ENCODE measurements at places on chromosomes 16 and 17. TPM values are rescaled to one million over a fixed set of nuclear protein-coding genes. Genes with fewer than 3 reads are reported as not detected.

GRCh38 chr16:11326084-11326736 is 19.0 kb upstream of the RMI2 start:
- no peak overlapping the region for H3K4me3 ChIP-seq
- no peak for DNase-seq
- no peak overlapping the region for H3K27ac ChIP-seq
- no peaks in the 10 kb centered on the region for H3K36me3 ChIP-seq

GRCh38 chr16:23182679-23183542 is at the start of gene SCNN1G:
TSS of gene SCNN1G (plus strand) at chr16:23182745. CDS start at chr16:23186272, 3,527 bp downstream.
- peaks cover 6% of the 10 kb centered on the region for H3K27me3 ChIP-seq
- H3K4me3 ChIP-seq = no peak within 1 kb of the TSS
- no peaks in the 10 kb centered on the region for H3K36me3 ChIP-seq
- no peak for DNase-seq

PLK1 gene
- total RNA-seq = 3.3 TPM

GRCh38 chr17:49434821-49435670 is 20.4 kb upstream of the PHB1 start:
- H3K4me3 ChIP-seq = no peak overlapping the region
- no peak for DNase-seq
- no peaks in the 10 kb centered on the region for H3K27me3 ChIP-seq
- H3K36me3 ChIP-seq = no peaks in the 10 kb centered on the region
- no peak overlapping the region for H3K27ac ChIP-seq

FBXO39 gene
- total RNA-seq = not detected

BRD7 gene
- total RNA-seq = 28.0 TPM

IL32 gene
- total RNA-seq = 52.9 TPM

PTX4 gene
- not detected for total RNA-seq

DNA sequence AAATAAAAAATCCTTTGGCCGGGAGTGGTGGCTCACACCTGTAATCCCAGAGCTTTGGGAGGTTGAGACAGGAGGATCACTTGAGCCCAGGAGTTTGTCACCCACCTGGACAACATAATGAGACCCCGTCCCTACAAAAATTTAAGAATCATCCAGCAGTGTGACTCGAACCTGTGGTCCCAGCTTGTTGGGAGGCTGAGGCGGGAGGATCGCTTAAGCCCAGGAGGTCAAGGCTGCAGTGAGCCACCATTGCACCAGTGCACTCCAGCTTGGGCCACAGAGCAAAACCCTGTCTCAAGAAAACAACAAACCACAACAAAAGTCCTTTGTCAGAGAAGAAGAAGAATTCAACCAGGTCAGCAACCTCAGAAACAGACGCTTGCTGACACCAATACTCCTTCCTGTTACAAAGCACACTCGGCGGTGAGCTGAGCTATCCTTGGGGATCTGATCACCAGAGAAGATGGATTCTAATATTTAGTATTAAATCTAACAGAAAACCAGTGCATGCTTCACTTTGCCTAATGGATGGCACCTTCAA is 12.9 kb upstream of the PVALEF start:
- H3K36me3 ChIP-seq = no peaks in the 10 kb centered on the region
- no peak for DNase-seq
- no peak overlapping the region for H3K4me3 ChIP-seq

GRCh38 chr16:65697521-65697920 is 575.7 kb upstream of the CDH11 start:
- H3K27me3 ChIP-seq = no peaks in the 10 kb centered on the region
- H3K4me1 ChIP-seq = no peaks in the 10 kb centered on the region

MC1R gene
- total RNA-seq = 0.63 TPM

DNA sequence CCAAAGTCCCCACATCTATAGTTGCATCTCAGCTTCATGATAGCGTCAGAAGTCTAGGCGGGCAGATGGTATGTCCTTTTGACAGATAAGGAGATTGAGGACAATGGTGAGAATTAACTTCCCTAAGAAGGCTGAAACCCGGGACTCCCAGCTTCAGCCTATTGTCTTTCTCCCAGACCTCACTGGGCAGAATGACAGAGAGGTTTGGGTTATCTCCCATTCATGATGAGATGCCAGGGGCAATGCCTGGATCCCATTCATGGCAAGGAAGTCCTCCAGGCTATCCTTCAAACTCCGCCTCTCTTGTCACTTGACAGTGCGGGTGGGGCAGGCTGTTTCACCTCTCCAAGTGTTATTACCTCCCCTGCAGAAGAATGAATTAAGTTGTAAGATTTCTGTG is 100.3 kb downstream of the IRX5 start:
- no peaks in the 10 kb centered on the region for H3K4me1 ChIP-seq
- no peaks in the 10 kb centered on the region for H3K36me3 ChIP-seq
- no peak for DNase-seq
- no peak overlapping the region for H3K4me3 ChIP-seq
- H3K27me3 ChIP-seq = no peaks in the 10 kb centered on the region
- H3K27ac ChIP-seq = no peak overlapping the region

SYT17 gene
- 0.22 TPM for total RNA-seq

GRCh38 chr16:69107316-69107962 is 2.0 kb downstream of the HAS3 start:
- H3K4me1 ChIP-seq = peaks cover 31% of the 10 kb centered on the region
- no peaks in the 10 kb centered on the region for H3K27me3 ChIP-seq

GSDMA gene
- total RNA-seq = not detected

DNA sequence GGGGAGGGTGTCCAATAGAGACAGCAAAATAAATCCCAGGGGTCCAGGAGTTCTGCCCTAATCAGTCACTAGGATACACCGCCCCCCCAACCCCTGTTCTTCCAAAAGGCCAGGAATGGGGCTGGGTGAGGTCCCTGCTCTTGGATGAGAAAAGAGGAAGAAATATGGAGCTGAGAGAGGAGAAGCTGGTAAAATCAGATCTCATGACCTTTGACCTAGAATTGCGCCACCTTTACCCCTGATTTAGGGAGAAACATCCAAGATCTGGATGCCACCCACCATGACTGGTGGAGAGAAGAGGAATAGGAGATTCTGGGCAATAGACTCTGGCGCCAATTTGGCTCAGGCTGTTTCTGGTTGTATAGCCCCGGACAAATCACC is 707 bp upstream of the CACNB1 start:
- no peaks in the 10 kb centered on the region for H3K4me1 ChIP-seq
- H3K4me3 ChIP-seq = peak overlapping the region; percentile 82
- no peak for DNase-seq
- no peaks in the 10 kb centered on the region for H3K27me3 ChIP-seq
- peaks cover 20% of the 10 kb centered on the region for H3K36me3 ChIP-seq

- no peaks in the 10 kb centered on the region for H3K27me3 ChIP-seq
- peak; percentile 91 for DNase-seq
- H3K27ac ChIP-seq = no peak overlapping the region
- H3K4me3 ChIP-seq = no peak overlapping the region
- H3K4me1 ChIP-seq = peaks cover 6% of the 10 kb centered on the region
- H3K36me3 ChIP-seq = no peaks in the 10 kb centered on the region
These were observed 55.1 kb upstream of the CCL2 start for GRCh38 chr17:34199932-34200534.

DNA sequence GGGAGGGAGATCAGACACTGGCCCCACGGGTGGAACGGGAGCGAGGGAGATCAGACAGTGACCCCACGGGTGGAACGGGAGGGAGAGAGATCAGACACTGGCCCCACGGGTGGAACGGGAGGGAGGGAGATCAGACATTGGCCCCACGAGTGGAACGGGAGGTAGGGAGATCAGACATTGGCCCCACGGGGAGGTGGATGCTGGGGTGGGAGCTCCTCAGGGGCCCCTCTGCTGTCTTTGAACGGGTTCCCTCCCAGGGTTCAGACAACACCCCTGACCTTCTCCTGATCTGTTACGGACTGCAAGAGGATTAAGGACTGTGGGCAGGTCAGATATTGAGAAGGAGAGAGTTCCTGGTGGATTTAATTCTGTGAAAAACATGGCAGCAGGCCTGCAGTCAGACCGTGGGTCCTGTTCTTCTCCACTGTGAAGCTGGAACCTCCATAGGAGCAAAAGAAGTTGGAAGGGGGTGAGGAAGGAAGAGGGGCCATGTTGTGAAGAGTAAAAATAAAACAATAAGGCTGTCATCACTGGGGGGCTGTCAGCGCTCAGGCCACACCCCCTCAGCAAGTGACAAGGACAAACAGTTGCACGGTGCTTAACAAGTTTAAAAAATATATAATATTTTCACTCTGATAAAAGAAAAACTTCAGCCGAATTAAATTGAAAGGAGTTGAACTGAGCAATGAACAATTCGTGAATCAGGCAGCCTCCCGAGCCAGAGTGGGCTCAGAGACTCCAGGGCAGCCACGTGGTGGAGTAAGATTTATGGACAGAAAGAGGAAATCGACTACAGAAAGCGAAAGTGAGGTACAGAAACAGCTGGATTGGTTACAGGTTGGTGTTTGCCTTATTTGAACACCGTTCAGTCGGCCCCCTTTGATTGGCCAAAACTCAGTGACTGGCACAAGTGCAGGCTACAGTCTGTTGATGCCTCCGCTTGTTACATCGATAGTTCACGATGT is 348.7 kb upstream of the TNRC6C start:
- H3K4me3 ChIP-seq = no peak overlapping the region
- H3K36me3 ChIP-seq = no peaks in the 10 kb centered on the region
- no peaks in the 10 kb centered on the region for H3K27me3 ChIP-seq

- DNase-seq = no peak
- no peak overlapping the region for H3K27ac ChIP-seq
- no peaks in the 10 kb centered on the region for H3K27me3 ChIP-seq
- H3K36me3 ChIP-seq = peaks cover 55% of the 10 kb centered on the region
- peaks cover 31% of the 10 kb centered on the region for H3K4me1 ChIP-seq
These were observed 38.7 kb downstream of the SREBF1 start for GRCh38 chr17:17798010-17798556.

GRCh38 chr16:6946802-6947201 is 385.8 kb upstream of the RBFOX1 start:
- DNase-seq = no peak
- no peak overlapping the region for H3K4me3 ChIP-seq
- H3K27me3 ChIP-seq = no peaks in the 10 kb centered on the region
- no peak overlapping the region for H3K27ac ChIP-seq
- H3K4me1 ChIP-seq = no peaks in the 10 kb centered on the region
- H3K36me3 ChIP-seq = no peaks in the 10 kb centered on the region

- no peaks in the 10 kb centered on the region for H3K36me3 ChIP-seq
- no peaks in the 10 kb centered on the region for H3K4me1 ChIP-seq
- H3K27ac ChIP-seq = no peak overlapping the region
- no peaks in the 10 kb centered on the region for H3K27me3 ChIP-seq
These were observed 10.8 kb downstream of the TBC1D26 start for GRCh38 chr17:15742921-15743320.

Data from right atrium auricular region (tissue), 2 donors.